ENCODE measurements at places on chromosomes 1 and 21.

- DNase-seq = no peak
Observed at GRCh38 chr1:172810480-172811175, 151.7 kb downstream of the FASLG start.

DNA sequence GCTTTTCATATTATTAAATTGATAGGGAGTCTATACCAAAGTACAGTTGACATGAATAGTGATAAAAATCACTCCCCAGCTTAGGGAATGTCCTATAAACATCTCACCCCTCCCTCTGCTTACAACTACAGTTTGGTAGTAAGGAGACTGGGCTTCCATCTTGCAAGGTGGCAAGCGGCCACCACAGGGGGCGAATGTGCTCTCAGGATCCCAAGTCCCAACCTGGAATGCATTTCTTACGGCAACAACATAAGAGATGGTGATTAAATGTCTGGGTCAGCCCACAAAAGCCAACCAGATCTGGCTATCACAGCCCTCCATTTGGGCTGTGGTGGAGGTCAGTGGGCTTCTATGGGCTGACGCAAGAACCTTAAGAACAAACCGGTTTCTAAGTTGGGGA, 68.0 kb downstream of the SMYD2 start:
- no peak for DNase-seq

GRCh38 chr1:202798260-202798659, 10.0 kb downstream of the KDM5B start:
- DNase-seq = no peak

- no peak for DNase-seq
Observed at GRCh38 chr1:94768036-94768435, 52.1 kb upstream of the SLC44A3 start.

- DNase-seq = no peak
Observed at GRCh38 chr1:78471890-78472620, 18.7 kb upstream of the PTGFR start.

DNA sequence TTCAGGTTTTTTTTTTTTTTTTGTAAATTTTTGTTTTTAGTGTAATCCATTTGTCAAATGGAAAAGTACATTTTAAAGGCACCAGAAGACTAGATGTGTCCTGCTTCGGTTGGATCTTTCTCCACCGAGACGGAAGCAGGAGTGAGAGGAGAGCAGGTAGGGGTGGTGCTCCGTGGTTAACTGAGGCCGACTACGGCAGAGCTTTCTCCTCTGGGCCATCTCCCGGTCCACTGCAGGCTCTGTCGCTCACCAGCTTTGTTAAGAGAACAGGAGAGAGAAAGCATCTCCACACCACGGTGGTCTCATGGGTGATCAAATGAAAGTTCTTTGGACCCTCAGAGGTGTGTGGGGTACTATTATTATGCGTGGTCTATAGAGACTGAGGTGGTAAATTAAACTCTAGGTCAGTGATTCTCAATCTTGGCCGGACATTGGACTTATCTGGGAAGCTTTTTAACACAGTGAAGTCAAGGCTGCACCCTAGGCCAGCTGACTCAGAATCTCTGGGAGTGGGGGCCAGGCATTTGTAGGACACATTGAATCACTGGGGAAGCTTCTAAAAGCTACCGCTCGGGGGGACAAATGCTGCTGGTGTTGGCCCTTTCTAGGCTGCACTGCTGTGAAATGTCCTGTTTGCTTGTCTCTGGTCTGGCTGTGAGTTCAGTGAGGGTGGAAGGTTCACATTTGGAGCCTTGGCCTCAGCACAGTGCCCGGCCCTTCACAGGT, 25.0 kb downstream of the ABCA4 start:
- no peak for DNase-seq

DNA sequence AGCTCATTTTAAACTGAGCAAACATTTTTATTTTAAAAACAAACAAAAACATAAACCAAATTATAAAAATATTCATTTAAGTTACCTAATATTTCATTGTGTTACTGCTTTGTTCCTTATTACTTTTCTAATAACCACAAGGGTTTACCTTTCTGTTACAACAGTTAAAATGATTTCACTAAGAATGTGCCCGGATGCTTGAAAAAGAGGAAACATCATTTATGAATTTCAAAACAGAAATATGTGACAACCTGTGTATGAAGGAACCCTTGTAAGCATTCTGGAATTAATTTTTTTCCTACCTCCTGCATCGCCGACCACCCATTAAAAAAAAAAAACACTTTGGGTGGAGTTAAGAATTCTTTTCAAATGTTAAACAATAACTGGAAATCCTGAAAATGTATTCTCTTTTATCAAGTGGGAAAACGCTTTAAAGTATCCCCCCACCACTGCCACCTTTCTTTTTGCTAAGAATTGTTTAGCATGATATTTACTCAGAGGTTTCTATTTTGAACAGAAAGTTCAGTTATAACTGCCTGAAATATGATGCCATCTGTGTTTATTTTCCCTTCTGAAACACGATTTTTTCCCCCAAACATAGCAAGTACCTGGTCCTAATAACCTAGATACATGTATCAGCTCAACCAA, 9.1 kb downstream of the CYYR1 start:
- no peak for DNase-seq

DNA sequence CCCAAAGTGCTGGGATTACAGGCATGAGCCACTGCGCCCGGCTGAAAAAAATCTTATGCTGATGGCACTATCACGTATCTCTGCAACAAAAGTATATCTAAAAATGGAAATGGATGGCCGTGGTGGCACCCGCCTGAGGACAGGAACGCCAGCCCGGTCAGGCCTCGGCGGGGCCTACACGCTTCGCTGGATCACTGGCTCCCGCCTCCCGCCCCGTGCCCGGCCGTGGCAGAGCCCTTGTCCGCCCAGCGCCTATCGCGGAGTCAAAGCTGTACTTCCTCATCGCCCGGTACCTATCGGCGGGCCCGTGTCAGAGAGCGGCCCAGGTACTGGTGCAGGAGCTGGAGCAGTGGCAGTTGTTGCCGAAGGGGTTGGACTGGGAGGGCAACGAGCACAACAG, 28.8 kb upstream of the PDPN start:
- DNase-seq = no peak

DNA sequence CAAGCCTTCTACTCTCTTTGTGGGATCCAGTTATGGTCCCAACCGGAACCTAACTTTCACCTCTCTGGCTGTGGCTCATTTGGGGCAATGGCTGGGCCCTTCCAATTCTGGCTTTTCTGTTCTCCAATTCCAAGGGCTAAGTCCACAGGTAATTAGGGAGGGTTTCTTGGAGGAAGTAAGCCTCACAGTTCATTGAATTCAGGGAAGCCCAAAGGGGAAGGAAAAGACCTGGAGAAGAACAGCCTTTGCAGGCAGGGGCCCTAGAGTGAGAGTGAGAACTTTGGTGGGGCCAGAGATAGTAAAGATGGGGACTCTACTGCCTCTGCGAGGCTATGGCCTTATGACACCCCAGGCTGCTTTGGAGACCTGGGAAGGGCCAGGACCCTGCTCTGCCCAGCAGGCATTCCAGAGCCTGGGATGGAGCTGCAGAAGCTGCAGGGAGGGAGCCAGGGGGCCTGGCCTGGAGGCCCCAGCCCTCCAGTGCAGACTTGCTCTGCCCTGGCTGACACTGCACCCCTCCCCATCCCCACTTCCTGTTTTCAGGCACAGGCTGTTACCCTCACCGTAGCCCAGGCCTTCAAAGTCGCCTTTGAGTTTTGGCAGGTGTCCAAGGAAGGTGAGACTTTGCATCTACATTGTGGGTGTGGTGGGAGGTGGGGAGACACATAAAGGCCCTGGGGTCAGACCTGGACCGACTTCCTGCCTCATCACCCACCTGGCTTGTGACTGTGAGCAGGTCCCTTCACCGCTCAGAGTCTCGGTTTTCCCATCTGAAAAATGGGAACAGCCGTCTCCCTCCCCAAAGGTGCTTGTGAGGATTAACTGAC, 18.9 kb downstream of the LDLRAP1 start:
- DNase-seq = no peak

- peak; percentile 56 for DNase-seq
Observed at GRCh38 chr1:66152034-66152433, 359.3 kb downstream of the PDE4B start.

- no peak for DNase-seq
Observed at GRCh38 chr1:184716158-184716557, 38.5 kb downstream of the EDEM3 start.

DNA sequence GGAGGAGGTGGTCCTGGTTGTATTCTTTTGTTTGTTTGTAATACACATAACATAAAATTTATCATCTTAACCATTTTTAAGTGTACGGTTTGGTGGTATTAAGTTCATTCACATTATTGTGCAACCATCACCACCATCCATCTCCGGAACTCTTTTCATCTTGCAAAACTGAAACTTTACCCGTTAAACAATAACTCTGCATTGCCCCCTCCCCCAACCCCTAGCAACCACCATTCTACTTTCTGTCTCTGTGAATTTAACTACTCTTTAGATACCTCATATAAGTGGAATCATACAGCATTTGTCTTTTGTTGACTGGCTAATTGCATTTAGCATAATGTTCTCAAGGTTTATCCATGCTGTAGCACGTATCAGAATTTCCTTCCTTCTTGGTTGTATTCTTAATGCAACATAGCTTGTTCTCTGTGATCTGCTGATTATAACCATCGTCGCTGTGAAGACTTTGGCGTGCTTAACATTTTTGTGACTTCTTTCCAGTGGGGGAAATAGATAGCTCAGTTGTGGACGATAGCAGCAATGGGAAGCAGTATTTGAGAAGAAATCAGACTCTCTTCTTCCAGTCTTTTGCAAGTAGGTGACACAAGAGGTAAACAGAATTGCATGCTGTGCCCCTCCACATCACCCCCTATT, 117.5 kb upstream of the HOOK1 start:
- no peak for DNase-seq

GRCh38 chr1:167650269-167651160, 20.5 kb downstream of the RCSD1 start:
- no peak for DNase-seq

GRCh38 chr1:16073490-16074119, at the start of gene FAM131C:
TSS of gene FAM131C (minus strand) at chr1:16073651. CDS start at chr1:16073442, 209 bp downstream.
- DNase-seq = no peak

DNA sequence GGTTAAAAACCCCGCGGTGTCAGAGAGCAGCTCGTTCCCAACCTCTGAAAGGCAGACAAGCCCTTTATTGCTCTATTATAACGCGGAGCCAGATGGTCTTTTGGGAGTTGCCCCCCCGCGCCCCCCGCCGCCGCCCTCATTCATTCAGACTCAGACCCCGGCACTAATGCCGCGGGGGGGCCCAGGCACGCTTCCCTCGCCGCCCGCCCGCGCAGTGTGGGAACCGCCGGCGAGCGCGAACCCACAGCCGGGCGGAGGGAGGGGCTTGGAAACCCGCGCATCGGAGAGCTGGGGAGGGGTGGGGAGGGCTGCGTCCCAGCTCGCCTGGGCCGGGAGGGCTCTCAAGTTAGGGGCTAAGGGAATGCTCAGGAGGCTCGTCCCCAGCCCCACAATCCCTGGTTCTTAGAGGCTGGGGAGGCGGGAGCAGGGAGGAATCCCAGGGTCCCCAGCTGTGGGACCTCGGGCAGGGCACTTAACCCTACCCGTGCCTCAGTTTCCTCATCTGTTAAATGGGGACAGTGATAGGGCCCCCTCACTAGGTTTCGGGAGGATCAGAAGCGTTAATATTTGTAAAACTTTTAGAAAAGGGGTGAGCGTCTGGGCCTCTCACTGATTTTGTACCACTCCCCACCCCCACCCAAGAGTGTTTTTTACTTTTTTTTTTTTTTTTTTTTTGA, 10.9 kb upstream of the HES5 start:
- DNase-seq = no peak

DNA sequence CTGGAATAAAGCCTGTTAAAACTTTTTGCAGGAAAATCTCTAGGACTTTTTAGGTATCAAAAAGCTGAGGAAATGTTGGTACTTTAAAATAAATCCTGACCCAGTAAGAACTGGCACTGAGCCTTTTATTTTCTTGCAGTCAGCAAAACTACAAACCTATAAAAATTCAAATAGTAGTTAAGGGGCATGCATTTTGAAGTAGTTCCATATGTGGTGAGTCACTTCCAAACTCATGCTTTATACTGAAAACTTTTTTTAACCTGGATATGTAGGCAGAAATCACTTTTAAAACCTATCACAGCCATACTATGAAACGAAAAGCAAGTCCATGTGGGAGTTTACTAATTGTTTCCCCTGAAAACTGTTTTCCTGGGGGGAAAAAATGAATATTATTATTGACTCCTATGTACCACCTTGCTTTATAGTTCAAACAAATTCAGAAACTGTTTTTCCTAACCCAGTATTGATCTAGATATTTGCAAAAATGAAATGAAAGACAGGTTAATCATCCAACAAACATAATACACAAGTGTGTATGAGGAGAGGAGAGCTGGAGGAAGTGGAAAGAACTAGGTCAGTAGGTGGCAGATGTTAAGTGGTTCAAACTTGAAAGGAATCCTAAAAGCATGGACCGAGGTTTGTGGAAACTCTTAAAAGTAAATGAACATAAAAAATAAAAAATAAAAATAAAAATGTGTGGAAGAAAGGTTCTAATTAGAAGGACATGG, 30.5 kb downstream of the NRIP1 start:
- DNase-seq = no peak

DNA sequence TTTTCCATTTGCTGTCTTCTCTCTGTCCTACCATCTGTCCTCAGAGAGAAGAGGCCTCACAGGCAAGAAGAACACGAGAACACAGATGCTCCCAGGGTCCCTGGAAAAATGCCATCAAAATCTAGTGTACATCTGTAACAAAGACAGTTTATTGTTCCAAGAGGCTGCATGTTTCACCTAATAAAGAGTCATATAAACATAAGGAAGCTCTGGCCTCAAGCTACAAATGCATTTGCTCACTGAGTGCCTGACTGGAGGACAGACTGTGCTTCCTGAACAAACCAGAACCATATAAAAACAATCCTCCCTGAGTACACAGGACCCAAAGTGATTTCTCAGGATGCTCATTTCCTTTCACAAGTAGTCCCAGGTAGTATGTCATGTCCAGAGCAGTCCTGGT, 76.3 kb upstream of the SLC44A3 start:
- DNase-seq = no peak

DNA sequence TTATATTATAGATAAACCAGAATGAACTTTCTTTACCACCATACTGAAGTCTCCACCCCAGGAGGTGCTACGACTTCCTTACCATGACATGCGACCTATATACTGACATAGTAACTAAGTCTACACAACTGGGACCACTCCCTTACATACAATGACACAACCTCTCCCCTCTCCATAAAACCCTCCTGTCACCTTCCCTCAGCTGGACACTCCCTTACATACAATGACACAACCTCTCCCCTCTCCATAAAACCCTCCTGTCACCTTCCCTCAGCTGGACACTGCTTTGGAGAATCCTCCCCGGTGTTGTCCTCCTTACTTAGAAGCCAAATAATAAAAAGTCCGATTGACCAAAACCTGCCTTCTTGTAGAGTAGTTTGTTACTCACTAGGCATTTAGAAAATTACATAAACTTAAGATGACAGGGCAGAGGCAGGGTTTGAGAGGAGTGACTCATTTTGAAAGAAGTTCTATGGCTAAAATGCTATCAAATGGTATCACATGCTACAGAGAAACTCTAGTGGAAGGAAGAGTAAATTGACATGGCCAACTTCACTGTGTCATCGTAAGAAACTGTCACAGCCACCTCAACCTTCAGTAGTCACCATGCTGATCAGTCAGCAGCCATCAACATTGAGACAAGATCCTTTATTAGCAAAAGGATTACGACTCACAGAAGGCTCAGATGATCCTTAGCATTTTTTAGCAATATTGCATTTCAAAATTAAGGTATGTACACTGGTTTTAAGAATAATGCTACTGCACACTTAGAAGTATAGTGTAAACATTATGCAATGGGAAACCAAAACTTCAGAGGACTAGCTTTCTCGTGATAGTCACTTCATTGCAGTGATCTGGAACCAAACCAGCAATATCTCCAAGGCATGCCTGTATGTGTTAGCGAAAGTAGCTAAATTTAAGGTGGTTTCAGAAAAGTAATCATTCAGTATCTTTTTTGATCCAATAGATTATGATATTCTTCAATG, 56.4 kb downstream of the AHCTF1 start:
- DNase-seq = no peak

- DNase-seq = no peak
Observed at GRCh38 chr1:68218490-68218889, 13.8 kb downstream of the WLS start.
